ENCODE measurements at places on chromosomes 5 and 9.

- DNase-seq: no peak
Measured at GRCh38 chr5:90017239-90017638, 392.3 kb downstream of the CETN3 start.

- DNase-seq: no peak
Measured at GRCh38 chr9:1267141-1267570, 217.0 kb downstream of the DMRT2 start.

GRCh38 chr9:96874947-96875460, 20.7 kb upstream of the ZNF782 start:
- peak; percentile 40 for DNase-seq

GRCh38 chr5:131441184-131441583, 177.3 kb downstream of the CDC42SE2 start:
- no peak for DNase-seq

- no peak for DNase-seq
Measured at GRCh38 chr9:127449332-127449966, 1.8 kb downstream of the RPL12 start.

DNA sequence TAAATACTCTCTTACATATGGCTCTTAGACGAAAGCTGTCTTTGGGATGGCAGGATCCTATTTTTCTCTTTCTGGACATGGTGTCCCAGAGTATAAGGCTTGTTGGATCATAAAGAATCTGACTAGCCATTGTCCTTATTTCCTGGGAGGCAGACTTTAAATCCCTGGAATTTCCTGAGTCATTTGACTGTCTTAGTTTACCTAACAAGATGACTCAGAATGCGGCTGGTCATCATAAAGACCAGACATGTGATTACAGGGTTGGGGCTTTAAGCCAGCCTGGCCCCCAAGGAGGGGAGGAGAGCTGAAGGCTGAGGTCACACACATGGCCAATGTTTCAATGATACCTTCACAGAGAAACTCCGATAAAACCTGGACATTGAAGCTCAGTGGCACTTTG, 37.2 kb downstream of the FAM240B start:
- no peak for DNase-seq

Data from effector memory CD8-positive, alpha-beta T cell (primary cell).